ENCODE measurements at places on chromosomes 3 and 15.

- no peak for DNase-seq
These were observed 41.7 kb downstream of the MAGEF1 start for GRCh38 chr3:184670091-184670602.

- DNase-seq: no peak
These were observed 51.6 kb downstream of the TRPM1 start for GRCh38 chr15:31049682-31050615.

DNA sequence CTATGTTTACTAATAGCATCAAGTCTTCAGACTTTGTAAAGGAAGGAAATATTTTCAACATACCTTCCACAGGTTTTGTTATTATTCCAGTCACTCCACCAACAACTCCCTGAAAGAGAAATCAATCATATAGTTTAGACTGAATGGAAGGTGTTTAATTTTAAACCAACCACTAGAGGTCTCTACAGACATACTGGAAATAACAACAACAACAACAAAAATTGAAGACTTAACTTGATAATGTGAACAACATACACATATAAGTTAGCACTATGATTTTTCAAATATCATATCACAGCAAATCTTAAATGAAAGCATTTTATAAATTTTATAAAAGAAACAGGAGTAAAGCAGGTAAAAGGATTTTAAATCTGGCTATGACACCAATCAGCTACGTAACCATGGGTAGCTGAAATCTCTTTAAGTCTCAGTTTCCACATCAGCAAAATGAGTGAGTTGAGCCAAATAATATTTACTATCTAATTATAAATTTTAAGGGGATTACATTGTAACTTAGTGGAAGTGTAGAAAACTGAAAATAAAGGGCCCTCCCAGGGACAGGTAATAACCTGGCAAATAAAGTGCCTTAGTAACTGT is 188.2 kb downstream of the VPS13C start:
- DNase-seq: no peak

DNA sequence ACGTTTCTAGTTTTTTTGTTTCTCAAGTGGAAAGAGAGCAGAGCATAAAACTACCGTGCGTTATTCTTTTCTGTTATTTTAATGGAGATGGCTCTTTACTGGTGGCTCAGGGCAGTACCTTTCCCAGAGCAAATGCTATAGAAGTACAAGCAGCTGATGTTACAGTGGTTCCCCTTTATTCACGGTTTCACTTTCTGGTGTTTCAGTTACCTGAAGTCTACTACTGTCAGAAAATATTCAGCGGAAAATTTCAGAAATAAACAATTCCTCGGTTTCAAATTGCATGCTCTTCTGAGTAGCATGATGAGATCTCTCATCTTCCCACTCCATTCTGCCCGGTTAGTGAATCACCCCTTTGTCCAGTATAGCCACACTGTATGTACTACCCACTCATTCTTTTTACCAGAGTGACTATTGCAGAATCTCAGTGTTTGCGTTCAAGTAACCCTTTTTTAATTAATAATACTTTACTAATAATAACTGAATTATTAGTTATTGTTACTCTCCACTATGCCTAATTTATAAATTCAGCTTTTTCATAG is 597.5 kb upstream of the ROBO2 start:
- DNase-seq: no peak

DNA sequence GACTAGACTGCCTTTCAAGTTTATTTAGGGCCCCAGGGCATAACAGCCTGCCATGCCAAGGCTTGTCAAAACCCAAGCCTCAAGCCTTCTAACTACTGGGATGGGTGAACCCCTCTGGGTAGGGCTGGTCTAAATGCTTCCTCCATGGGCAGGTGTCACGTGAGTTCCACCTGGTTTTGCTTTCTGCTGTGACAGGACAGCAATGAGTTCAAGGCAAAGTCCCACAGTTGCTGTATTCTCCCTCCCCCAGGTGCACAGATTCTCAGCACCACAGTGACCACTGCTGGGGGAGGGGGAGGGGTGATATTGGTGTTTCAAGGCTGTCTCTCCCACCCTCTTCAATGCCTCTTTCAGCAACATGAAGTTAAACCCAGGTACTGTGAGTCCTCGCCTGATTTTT is 46.9 kb upstream of the UBE2Q2 start:
- no peak for DNase-seq

DNA sequence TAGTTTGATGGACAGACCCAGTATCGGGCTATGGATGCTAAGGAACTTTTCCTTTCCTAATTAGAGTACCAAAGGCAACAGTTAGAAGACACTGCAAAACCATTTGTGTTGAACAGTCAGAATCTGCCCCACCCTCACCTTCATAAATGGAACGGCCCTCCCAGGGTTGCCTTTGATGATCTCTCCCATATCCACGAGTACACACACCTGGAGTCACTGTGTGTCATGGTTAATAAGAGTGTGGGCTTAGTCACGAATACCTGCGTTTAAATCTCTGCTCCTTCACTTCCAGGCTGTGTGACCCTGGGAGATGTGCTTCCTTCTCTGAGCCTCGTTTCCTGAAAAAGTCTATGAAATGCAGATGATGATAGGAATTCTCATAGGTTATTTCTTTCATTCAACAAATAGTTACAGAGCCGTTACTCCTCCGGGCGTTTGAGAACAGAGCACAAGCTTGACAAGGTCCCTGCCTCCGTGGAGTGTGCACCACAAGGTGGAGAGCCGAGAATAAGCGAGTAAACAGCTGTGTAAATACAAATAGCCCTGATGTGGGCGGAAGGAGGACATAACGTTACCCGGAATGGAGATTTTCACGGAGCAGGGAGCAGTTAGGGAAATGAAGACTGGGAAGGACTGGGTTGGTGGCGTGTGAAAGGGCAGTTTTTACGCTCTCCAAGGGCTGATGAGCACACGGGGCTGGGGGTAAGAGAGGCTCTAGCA is 6.7 kb downstream of the SLC51A start:
- no peak for DNase-seq

- no peak for DNase-seq
These were observed 84.2 kb upstream of the TBL1XR1 start for GRCh38 chr3:177281292-177282118.

- DNase-seq: no peak
These were observed 56.4 kb downstream of the TGFBR2 start for GRCh38 chr3:30662836-30663235.

DNA sequence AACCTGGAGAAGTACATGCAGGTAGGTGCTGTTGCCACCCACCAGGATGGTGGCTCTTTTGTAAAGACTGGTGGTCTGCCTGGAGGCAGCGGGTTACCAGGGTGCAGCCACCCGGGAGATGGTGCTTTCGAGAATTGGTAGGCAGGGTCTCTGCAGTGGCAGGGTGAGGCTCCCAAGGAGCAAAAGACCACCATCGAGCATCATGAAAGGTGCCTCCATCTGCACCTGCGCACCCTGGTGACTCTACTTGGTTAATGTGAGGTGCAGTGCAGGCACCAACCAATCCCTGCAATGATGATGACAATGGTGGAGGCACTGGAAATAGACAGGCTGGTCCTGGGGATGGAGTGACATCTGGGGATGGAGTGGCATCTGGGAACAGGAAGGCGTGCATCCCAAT is 236.7 kb downstream of the ADAMTS17 start:
- DNase-seq: no peak

DNA sequence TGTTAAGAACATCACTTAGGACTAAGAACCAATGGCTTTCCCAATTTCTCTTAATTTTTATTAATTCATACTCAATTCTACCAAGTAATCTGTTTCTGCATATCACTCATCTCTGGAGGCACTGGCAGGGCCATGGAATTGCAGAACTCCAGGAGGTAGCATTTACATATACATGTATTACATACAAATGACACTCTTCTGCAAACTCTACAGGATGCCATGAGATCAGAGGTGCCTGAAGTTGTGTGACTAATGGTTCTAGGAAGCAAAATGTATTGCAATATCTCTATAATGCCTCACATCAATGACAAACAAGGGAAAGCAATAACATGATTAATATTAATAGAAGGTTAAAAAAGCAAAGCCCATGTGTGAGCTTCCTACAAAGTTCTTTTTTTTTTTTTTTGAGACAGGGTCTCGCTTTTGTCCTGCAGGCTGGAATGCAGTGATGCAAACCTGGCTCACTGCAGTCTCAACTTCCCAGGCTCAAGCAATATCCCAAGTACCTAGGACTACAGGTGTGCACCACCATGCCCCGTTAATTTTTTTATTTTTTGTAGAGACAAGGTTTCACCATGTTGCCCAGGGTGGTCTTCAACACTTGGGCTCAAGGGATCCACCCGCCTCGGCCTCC is 33.0 kb downstream of the DENND6A start:
- DNase-seq: no peak

- DNase-seq: no peak
These were observed 13.3 kb upstream of the THUMPD3 start for GRCh38 chr3:9349321-9350117.
